ENCODE measurements at places on chromosomes 1 and 21.

DNA sequence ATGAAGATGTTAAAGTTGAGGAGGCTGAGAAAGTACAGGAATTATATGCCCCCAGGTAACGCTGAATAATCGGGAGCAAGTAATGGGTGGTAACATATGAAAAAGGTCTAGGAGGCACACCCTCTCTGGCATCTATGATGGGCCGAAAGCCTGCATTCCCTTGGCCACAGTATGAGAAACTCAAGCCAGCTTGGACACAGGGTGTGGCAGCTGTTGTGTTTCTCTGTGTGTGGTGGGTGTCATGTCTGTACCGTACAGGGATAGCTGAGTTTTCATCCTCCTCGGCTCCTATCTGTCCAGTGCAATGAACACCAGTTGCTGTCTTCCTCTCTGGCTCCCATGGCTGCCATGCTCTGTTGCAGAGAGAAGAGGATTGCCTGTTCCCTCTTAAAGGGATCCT, 32.9 kb downstream of the NBPF3 start:
- DNase-seq = no peak

DNA sequence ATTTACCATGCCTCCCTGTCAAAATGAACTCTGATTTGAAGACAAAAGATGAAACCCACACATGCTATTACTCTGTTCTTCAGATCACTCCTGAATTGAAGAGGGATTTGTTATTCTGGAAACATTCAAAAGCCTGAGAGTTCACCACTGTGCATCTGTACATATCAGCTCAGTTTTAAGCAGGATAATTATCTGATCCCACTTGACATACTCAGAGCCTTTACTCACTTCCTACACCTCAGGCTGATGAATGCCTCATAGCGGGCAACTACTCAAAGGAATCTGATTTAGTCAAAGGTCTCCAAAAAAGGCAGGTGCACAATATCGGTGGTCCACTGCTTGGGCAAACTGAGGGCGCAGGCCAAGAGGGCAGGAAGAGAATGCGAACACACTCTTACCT, 47.5 kb upstream of the LPAR3 start:
- no peak for DNase-seq

GRCh38 chr1:4115191-4115900, 215.3 kb upstream of the C1orf174 start:
- DNase-seq = no peak

DNA sequence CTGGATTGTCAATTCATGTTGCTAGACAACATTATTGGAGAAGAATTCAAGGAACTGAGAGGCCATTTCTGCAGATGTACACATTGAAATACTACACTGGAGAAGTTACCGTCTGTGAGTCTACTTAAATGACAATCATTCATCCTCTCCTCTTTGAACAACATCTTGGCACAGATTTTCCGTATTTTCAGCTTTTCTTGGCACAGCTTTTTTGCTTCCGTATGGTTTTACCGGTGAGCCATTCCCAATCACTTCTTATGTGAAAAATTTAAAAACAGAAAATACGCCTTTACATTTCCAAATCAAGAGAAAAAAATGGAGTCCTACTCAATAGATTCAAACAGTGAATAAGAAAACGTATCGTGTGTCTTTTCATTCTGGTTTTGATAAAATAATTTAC, 1493.7 kb downstream of the AMY1C start:
- no peak for DNase-seq

DNA sequence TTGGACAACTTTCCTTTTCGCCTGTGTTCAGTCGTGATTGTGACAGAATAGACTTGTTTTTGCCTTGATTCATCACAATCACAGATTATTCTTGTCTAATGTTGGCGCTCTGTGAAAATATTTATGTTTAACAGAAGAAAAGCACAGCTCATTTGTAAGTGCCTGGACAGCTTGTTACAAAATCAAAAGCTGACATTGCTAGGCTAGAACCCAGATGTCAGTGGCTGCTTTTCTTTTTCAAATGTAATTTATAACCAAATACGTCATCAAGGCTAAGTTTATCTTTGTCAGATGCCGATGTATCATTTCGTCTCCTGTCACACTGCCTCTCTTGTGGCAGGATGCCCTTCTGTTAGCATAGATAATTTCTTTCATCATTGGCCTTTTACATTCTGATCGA, 1227.3 kb downstream of the PLA2G4A start:
- DNase-seq = no peak

GRCh38 chr1:214515544-214516433, 35.6 kb downstream of the PTPN14 start:
- no peak for DNase-seq

GRCh38 chr1:2241820-2242219, 13.7 kb downstream of the SKI start:
- DNase-seq = no peak

GRCh38 chr1:53550201-53550741, 91.1 kb downstream of the DMRTB1 start:
- DNase-seq = no peak

DNA sequence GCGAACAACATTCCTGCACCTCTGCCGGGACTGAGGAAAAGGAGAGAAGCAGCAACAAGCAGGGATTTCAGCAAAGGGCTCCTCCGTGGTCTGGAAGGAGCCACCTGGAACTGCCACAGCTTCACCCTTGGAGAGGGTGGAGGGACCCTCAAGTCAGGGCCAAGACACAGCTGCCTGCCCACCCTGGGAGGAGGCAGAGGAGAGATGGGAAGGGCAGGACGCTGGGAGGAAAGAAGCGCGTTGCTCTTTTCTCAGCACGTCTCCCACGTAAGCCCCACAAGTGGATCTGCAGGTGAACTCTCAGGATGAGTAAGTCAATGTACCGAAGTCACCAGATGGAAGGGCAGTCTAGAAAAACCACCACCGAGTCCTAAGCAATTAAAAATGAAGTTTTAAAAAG, 39.6 kb downstream of the SLC19A1 start:
- DNase-seq = no peak
